ENCODE measurements at places on chromosomes 4 and X.
A peak's percentile ranks its signal among the peaks of the same experiment; 100 is the strongest.

DNA sequence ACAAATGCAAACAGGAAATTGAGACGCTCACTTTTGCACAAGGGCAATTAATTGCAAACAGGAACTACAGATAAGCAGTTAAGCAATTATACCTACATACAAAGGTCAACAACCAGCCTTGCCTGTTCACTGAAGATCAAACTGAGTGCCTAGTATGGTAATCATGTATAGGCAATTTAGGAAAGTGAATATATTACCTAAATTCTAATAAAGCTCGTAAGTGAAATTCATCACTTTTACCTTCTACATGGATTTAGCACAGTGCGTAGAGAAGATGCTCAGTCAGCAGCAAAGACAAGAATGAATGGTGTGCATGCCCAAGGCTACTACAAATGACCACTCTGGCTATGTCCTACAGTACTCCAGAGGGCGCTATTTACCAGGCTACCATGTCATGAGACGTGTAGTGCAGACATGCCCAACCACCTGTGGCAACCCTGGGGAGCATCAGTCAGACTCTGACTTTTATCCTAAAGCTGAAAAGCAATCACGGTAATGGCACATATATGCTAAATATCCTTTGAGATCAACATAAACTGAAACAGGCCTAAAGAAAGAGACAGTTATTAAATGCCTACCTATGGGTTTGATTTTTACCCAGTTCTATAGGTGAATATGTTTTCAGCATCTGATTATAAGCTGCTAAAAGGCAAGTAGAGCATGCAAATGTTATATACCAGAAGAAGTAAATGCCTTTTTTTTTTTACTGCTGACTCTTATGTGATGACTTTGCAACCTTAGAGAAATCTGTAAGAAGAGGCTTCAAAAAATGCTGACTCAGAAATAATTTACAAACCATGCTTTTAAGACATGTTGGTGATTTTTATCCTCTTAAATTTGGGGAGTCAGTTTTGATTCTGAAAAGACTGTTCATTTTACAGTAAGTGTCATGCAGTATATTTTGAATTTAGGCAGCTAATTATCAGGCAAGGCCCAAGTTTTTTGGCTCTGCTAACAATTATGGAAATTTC lies 178.0 kb downstream of the PPP3CA start:
- peak; percentile 41 for DNase-seq

GRCh38 chrX:71182871-71183270 lies 38.2 kb downstream of the NLGN3 start:
- no peak for DNase-seq

- no peak for DNase-seq
Measured at GRCh38 chr4:86946868-86947500, 12.2 kb downstream of the AFF1 start.

DNA sequence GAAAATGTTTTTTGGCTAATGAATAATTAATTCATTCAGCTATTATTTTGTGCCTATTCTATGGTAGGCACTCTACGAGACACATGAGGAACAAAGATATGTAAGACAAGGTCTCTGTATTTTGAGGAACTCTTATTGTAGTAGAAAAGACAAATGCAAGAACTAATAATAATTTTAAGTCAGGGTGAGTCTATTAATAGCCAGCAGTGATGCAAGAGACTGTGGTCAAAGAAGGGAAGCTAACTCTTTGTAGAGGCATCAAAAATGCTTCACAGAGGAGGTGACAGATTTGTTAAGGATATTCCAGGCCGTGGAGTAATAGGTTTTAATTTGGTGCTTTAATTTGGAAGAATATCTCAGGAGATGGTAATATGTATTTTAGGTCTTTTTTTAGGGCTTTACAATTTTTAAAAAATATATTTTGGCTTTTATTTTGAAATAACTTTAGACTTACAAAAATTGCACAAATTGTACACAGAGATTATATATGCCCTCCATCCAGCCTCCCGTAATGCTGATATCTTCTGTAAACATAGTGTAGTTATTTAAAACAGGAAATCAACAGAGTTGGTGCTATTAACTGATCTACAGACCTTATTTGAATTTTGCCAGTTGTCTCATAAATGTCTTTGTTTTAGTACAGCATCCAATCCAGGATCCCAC lies 48.1 kb downstream of the DCLK2 start:
- no peak for DNase-seq

- DNase-seq: no peak
Measured at GRCh38 chr4:95761426-95761825, 78.5 kb upstream of the PDHA2 start.

GRCh38 chrX:33892670-33893069 lies 239.4 kb downstream of the FAM47A start:
- DNase-seq: no peak

- peak; percentile 44 for DNase-seq
Measured at GRCh38 chrX:45851434-45851991, 650.8 kb upstream of the DIPK2B start.

GRCh38 chrX:74292808-74293123 lies 11.2 kb upstream of the ZCCHC13 start:
- DNase-seq: no peak

GRCh38 chr4:77697860-77698590 lies 92.4 kb downstream of the CXCL13 start:
- peak; percentile 53 for DNase-seq

- no peak for DNase-seq
Measured at GRCh38 chrX:40086569-40087335, 11.0 kb downstream of the BCOR start.

DNA sequence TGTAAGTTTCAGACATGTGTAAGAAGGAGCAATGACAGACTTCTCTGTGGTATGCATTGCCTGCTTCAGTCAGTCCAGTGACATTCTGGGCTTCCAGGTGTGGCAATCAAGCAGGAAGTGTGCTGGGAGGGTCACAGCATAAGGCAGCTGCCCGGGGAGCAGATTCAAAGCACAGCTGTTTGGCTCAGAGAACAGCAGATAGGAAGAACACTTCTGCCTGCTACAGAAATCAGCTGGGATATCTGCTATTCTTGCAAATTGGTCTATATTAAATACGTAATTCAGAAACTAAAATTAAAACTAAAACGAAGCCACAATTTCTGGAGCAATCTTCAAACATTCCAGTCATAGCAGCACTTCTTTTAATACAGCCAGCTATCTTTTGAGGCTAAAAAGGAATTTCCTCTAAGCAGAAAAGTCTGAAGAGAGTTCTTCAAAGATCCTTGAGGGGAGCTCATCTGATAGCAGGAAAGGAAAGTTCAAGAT lies 47.5 kb upstream of the GALNT7 start:
- DNase-seq: peak; percentile 30

GRCh38 chrX:11269006-11269405 lies 24.2 kb upstream of the AMELX start:
- no peak for DNase-seq

GRCh38 chr4:96473246-96473645 lies 633.4 kb downstream of the PDHA2 start:
- DNase-seq: no peak

GRCh38 chr4:55216863-55217635 lies 91.7 kb upstream of the KDR start:
- peak; percentile 34 for DNase-seq

GRCh38 chrX:123713841-123714240 lies 19.0 kb downstream of the THOC2 start:
- DNase-seq: no peak

- no peak for DNase-seq
Measured at GRCh38 chrX:39900777-39901170, 197.0 kb downstream of the BCOR start.

- DNase-seq: no peak
Measured at GRCh38 chr4:113350576-113350975, 301.1 kb downstream of the ANK2 start.

DNA sequence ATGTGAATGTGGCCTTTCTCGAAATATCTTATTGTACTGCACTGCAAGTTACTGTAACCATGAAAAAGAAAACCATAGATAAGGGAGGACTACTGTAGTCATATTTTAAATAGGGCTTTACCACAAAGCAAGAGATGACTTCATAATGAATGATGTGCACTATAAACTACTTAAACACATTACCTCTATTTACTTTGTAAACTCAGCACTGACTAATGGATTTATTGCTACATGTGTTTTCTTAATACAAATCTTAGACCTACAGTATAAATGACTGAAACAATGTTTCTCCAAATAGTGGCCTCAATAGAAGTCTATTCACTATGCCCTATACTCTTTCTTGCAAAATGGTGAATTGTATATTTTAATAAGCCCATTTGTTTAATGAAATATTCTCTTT lies 61.1 kb downstream of the HDX start:
- no peak for DNase-seq

GRCh38 chr4:141246243-141246642 lies 25.5 kb downstream of the ZNF330 start:
- DNase-seq: peak; percentile 47

DNA sequence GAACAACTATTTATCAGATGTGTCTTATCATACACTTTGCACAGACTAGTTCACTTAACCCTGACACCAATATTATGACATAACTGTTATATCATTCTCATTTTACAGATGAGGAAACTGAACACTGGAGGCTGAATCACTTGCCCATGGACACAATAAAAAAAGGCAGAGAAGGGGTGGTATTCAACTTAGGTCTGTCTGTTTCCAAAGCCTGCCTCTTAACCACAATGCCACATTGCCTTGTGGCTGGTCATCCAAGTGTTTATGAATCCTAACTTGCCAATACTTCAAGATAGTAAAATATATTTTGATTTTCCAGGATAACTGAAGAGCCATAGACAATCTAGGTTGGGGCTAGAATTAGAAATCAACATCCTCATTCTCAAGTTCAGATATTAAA lies 327.8 kb downstream of the NR3C2 start:
- DNase-seq: no peak

GRCh38 chr4:186304866-186305505 lies 39.0 kb downstream of the F11 start:
- no peak for DNase-seq

DNA sequence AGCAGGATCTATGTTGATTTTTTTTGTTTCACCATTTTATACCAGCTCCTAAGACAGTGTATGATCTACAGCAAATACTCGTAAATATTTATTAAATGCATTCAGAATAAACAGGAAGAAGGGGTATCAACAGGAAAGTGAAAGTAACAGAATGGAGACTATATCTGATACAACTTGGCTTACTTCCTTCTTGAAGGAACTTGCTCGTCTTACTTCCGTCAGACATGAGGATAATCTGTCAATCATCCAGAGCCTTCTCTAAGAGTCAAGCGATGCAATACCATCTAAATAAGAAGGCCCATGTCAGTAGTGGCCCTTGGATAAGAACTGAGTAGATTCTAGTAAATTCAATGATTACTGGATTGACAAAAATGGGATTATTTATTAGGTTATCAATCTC lies 84.2 kb downstream of the CAMK2D start:
- no peak for DNase-seq

DNA sequence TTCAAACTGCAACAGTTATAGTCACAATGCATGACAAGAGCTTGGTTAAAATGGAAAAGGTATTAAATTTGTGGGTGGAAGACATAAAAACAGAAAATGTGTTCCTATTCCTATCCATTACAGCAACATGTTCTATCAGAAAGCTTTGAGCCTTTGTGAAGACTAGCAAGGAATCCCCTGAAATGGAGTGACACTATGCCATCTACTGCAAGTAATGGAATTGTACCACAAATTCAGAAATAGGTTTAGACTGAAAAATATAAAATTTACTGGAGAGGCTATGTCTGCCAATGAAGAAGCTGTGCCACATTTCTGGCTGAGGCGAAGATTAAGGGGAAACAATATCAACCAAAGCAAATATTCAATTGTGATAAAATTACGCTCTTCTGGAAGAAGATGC lies 247.9 kb downstream of the ADAM29 start:
- no peak for DNase-seq

GRCh38 chrX:110159235-110159634 lies 156.3 kb downstream of the TMEM164 start:
- no peak for DNase-seq

DNA sequence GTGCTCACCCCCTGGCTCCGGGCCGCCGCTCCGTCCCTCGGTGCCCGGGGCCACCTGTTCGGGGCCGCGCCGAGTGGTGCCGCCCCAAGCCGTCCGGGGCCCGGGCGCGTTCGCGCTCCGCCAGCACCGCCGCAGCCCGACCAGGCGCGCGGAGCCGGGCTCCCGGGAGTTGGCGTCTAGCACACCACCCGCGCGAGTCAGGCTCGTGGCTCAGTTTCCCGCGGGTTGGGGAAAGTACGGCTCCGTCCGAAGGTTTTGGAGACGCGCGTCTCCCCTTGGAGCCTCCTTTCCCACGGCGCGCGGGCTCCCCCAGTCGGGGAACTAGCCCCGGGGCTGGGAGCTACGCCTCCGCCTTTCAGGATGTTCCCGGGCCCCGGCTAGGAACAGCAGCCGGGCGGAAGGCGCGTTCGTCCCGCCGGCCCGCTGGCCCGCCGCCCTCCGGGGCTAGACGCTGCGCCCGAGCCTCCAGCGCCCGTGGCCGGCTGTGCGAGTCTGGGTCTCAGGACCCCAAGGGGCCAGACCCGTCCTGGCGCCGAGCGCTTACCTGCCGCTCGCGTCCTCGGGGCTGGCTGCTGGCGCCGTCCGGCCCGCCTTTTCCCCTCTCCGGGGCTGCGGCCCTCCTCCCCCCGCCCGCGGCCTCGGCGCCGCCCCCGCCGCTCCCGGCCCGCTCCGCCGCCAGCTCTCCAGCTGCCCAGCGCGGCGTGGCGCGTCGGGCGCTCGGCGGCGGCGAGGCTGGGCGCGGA lies at the start of gene ADGRG2:
Gene ADGRG2 (minus strand): TSS at position 571 of the 743 bp plus-strand sequence. CDS start 53,634 bp downstream, outside the sequence.
- peak; percentile 58 for DNase-seq

- no peak for DNase-seq
Measured at GRCh38 chr4:138538743-138539142, 296.6 kb upstream of the SLC7A11 start.

DNA sequence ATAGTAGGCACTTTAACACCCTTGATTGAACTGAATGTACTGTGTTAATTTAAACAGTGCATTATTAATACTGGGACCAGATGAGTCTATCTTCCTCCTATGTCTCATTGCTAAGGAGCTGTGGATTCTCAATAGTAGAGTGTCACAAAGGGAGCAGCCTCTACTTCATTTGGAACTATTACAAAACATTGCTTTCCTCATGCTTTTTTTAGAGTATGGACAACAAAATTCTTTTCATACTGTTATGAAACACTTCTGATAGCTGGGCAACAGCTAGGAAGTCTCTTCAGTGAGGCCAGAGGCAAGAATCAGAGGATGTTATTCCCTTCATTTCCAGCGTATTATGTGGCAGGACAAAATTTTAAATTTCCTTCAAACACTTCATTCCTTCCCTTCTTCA lies 160.8 kb downstream of the FBXO8 start:
- peak; percentile 32 for DNase-seq

GRCh38 chr4:4225915-4226605 lies 669 bp downstream of the OTOP1 start:
- peak; percentile 27 for DNase-seq
